ENCODE measurements at places on chromosomes 11 and 22. TPM values are rescaled to one million over a fixed set of nuclear protein-coding genes. Genes with fewer than 3 reads are reported as not detected.

TXN2 gene
- 70.2 TPM for total RNA-seq

LINC01488 gene
- total RNA-seq = not detected

TSPAN18 gene
- 2.7 TPM for total RNA-seq

CARD18 gene
- not detected for total RNA-seq

MADD gene
- 23.0 TPM for total RNA-seq

SERPIND1 gene
- not detected for total RNA-seq

C11orf65 gene
- 0.36 TPM for total RNA-seq

NEAT1 gene
- 311 TPM for total RNA-seq

MB gene
- 7.8 TPM for total RNA-seq

NEU3 gene
- total RNA-seq = 3.7 TPM

OR52N4 gene
- total RNA-seq = not detected

CRYBB3 gene
- not detected for total RNA-seq

TRIM51 gene
- total RNA-seq = not detected

TTC28 gene
- 2.6 TPM for total RNA-seq

OR51V1 gene
- not detected for total RNA-seq

HIC2 gene
- 2.6 TPM for total RNA-seq

TEAD1 gene
- total RNA-seq = 37.9 TPM

OR8A1 gene
- not detected for total RNA-seq

CECR2 gene
- total RNA-seq = 0.11 TPM

CFAP68 gene
- total RNA-seq = 32.5 TPM

HIRA gene
- total RNA-seq = 22.3 TPM

SMIM38 gene
- total RNA-seq = 0.09 TPM

ZNF280B gene
- 1.5 TPM for total RNA-seq

SUSD2 gene
- 56.4 TPM for total RNA-seq

SHANK2 gene
- total RNA-seq = 8.5 TPM

GAL3ST3 gene
- total RNA-seq = not detected

TSSK2 gene
- total RNA-seq = not detected

MS4A2 gene
- not detected for total RNA-seq

APOBEC3A gene
- total RNA-seq = not detected

DDTL gene
- 1.9 TPM for total RNA-seq

CCDC73 gene
- total RNA-seq = 0.04 TPM

BTBD18 gene
- not detected for total RNA-seq

OR6X1 gene
- total RNA-seq = not detected

RTCB gene
- 72.9 TPM for total RNA-seq

TMPRSS5 gene
- total RNA-seq = 0.09 TPM

APLNR gene
- total RNA-seq = not detected

ENTHD1 gene
- total RNA-seq = not detected

SYT7 gene
- total RNA-seq = 1.2 TPM

PGR gene
- not detected for total RNA-seq

MYRF gene
- 20.8 TPM for total RNA-seq

MEI1 gene
- total RNA-seq = 0.21 TPM

B4GALNT4 gene
- 13.3 TPM for total RNA-seq

TNNT3 gene
- total RNA-seq = not detected

PRR33 gene
- not detected for total RNA-seq

CSNK2A3 gene
- total RNA-seq = 1.9 TPM

GGTLC2 gene
- total RNA-seq = not detected

UBQLNL gene
- total RNA-seq = not detected

SLC43A3 gene
- total RNA-seq = 0.75 TPM

NELL1 gene
- total RNA-seq = not detected

MPZL3 gene
- 0.49 TPM for total RNA-seq

MAPK8IP2 gene
- 3.9 TPM for total RNA-seq

STK33 gene
- total RNA-seq = 4.0 TPM

SCUBE1 gene
- 0.15 TPM for total RNA-seq

KRTAP5-2 gene
- total RNA-seq = not detected

SCGB1D1 gene
- not detected for total RNA-seq

CYP2D6 gene
- 0.40 TPM for total RNA-seq

TMEM191B gene
- 1.4 TPM for total RNA-seq

TRABD gene
- 34.7 TPM for total RNA-seq

MMP10 gene
- total RNA-seq = 0.88 TPM
